NCI-H1436 treated with DMSO at 0.1 percent for 48 hours (cell line): ENCODE measurements at places on chromosomes 12 and 14.

- no peak for DNase-seq
These were observed 13.2 kb upstream of the BMAL2 start for GRCh38 chr12:27319409-27319808.

- no peak for DNase-seq
These were observed 155.7 kb downstream of the NRXN3 start for GRCh38 chr14:78325911-78326310.

DNA sequence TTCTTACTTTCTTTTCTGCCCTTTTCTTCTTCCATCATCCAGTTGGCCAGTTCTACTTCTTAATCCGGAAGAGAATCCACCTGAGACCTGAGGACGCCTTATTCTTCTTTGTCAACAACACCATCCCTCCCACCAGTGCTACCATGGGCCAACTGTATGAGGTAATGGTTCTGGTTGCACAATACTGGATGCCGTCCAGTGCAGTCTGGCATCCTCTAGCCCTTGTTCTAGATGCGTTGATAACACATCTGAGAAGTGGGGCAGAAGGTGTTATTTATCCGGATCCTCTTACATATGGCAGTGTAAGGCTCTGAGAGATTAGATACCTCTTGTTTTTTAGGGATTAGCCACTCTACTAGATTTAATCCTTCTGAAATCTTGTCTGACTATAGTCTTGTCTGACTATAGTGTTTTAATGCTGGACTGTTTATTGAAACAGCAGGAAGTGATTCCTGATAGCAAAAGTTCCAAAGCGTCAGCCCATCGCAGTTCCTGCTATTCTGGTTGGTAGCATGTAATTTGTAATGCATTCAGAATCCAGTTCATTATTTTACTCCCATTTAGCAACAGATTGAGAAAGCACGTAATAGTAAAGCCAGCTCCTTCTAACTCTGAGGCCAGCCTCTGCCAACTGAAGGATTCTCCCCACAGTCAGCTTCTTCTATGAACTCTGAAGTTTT lies 7.9 kb downstream of the GABARAPL1 start:
- DNase-seq = no peak

- no peak for DNase-seq
These were observed 3.3 kb downstream of the BRMS1L start for GRCh38 chr14:35829449-35829848.

- no peak for DNase-seq
These were observed 1.1 kb upstream of the AKT1 start for GRCh38 chr14:104796687-104797081.

- DNase-seq = no peak
These were observed 922.7 kb downstream of the VRK1 start for GRCh38 chr14:97719931-97720330.

DNA sequence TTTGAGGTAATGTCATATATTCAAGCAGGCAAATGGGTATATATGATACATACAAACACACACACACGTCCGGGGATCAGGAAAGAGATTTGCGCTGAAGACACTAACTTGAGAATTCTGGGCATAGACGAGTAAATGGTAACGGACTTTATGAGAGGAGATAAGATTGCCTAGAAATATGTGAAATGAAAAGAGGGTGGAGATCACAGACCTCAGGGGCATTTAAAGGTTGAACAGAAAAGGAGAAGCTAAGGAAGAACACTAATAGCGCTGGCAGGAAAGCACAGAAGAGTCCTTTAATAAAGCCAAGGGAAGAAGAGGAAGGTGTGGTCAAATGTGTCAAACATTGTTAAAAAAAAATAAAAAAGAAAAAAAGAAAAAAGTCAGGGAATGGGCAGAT lies 13.1 kb downstream of the CRY1 start:
- DNase-seq = no peak

GRCh38 chr12:108379823-108380222 lies 40.7 kb upstream of the CMKLR1 start:
- DNase-seq = no peak

GRCh38 chr14:29310757-29311156 lies 544.2 kb downstream of the FOXG1 start:
- DNase-seq = no peak

- DNase-seq = no peak
These were observed 130.7 kb downstream of the DIO2 start for GRCh38 chr14:80080601-80081000.

GRCh38 chr14:97331058-97331457 lies 533.9 kb downstream of the VRK1 start:
- no peak for DNase-seq

DNA sequence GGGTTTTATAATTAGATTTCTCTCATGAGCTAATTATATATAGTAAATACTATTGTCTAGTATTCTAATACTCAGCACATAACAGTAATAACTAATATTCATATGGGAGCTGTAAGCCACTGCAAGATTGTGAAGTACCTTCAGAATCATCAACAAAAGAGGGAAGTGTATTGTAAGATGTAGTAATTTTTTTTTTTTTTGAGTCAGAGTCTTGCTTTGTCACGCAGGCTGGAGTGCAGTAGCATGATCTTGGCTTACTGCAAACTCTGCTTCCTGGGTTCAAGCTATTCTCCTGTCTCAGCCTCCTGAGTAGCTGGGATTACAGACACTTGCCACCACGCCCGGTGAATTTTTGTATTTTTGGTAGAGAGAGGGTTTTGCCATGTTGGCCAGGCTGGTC lies 3.1 kb downstream of the GPR33 start:
- no peak for DNase-seq

GRCh38 chr12:48966177-48966895 lies 5.2 kb downstream of the WNT10B start:
- no peak for DNase-seq

DNA sequence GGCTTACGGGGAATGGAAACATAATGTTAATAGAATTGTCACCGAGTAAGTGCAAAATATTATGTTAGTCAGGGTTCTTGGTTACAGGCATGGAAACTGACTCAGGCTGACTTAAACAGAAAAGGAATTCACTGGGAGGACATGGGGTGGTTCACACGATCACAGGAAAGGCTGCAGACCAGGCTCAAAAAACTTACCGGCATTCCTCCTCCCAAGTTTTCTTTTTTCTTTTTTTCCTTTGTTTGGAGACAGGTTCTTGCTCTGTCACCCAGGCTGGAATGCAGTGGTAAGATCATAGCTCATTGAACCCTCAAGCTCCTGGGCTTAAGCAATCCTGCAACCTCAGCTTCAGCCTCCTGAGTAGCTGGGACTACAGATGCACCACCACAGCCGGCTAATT lies 11.9 kb upstream of the UBE2N start:
- DNase-seq = no peak

DNA sequence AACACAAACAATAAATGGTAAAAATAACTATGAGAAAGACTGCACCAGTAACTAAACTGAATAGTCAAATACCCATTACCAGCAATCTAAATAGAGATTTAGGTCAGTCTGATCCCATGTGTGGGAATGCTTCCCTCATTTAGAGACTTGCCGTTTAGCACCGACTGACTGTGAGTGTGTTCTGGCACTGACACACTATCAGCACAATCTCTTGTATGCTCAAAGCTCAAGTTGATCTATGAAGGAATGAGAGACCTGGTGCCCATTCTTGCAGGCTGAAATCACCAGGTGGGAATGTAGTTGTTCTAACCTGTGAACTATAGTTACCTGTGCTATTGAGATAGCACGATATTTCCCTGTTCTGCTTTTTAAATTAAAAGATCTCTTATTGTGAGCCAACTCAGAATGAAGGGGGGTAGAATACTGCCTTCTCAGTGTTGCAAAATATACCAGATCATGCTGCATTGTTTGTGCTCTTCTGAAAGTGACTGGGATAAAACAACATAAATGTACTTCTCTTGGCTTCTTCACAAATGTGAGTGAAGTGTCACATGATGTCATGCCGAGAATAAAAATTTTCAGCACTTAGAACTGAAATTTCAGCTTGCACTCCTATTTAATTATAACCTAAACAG lies 99.6 kb downstream of the LIN7A start:
- no peak for DNase-seq

DNA sequence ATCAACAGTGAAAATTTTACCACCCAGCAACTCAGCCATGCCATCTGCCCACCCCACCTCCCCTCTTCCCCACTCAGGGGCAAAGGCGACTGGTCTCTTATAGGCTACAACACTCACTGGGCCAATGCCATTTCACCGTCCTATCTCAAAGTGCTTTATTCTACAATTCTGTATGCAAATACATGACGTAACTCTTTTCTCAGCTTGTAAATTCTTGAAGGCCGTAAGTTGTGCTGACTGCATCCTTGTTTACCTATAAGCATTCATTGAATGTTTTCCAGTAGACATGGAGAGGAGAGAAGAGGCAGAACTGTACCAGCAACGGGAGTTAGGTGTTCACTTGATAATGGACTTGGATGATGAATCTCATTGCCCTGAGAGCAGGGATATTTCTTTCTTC lies 15.6 kb downstream of the BCL2L14 start:
- no peak for DNase-seq

GRCh38 chr12:120343692-120344091 lies 16.1 kb upstream of the PLA2G1B start:
- no peak for DNase-seq

- no peak for DNase-seq
These were observed 274.8 kb downstream of the SLC15A4 start for GRCh38 chr12:128548949-128549348.

- DNase-seq = no peak
These were observed 42.1 kb downstream of the KRT80 start for GRCh38 chr12:52149651-52150241.

- no peak for DNase-seq
These were observed 1482.7 kb downstream of the AACS start for GRCh38 chr12:126547905-126548304.

- no peak for DNase-seq
These were observed 55.7 kb upstream of the PTGR2 start for GRCh38 chr14:73795974-73796373.

GRCh38 chr12:92558215-92558773 lies 144.5 kb upstream of the PLEKHG7 start:
- DNase-seq = no peak

DNA sequence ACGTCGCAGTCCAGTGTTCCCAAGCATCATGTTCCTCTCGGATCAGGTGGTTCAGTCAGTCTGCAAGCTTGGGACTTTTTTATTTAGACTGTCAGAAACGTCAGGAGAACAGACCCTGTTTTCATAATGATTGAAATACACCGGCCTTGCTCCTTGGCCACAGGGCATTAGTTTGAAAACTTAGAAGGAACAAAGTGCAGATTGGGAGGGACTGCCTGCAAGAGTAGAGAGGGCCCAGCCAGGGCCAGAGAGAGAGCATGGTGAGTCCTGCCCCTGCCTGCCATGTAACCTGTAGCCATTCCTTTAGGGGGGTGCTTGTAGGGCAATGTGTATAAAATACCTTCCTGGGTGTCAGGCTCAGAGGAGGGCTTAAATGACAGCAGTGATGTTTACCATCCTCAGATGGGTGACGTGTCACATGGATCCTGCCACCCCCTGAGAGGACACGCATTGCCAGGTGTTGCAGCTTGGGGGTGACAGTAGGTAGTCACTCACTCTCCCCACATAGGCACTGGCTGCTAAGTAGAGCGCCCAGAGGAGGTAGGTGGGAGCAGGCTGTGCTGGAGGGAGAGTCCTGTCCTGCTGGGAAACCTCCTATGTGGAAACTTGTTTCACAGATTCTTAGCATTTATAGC lies 45.7 kb downstream of the MMAB start:
- no peak for DNase-seq

DNA sequence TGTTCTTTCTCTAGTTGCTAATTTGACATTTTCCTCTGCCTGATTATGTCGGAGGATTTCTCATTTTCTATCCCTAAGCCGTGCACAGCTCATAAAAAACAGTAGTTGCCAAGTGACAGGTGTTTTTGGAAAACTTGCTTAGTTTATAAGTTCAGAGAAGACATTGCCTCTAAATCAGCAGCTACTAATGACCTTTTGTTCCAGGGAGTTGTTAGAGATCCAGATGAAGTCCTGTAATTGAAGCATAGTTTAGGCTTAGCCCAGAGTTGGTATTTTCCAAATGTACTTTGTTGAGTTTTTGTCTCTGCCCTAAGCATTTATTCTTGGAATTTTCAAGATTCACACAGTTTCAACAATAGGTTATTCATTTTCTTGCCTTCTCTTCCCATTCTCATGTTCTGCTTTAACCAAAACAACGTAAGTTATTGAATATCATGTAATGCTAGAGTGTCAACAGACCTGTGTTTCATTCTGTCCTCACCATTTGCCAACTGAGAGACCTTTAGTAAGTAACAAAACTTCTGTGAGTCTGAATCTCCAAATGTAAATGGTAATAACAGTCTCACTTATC lies 110.0 kb upstream of the SLCO1C1 start:
- DNase-seq = no peak

DNA sequence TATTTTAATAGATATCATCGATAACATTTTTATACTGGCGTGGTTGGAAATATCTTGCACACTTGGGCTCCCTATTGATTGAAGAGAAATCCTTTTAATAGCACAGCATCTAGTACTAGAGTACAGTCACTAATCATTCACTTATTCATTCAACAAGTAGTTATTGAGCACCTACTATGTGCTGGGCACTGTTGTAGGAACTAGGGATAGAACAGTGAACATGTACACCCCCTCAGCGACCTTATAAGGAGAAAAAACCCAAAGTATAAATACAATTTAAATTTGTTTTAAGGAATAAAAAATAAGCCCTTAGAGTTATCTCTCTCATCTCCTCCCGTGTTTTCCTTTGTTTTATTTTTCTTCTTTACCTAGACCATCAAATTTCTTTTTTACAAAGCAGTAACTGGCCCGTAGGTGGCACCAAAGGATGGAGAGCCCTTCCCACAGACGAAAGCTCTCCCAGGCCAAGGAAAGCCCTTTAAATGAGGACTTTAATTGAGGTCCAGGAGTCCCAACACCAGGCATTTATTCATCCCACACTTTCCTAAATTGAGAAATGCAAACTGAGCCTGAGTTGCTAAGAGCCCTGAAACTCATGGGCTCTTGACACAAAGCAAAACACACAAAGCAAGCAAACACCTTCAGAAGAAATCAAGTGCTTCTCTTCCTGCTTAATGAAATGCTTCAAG lies 29.0 kb downstream of the PEBP1 start:
- DNase-seq = no peak
